Heart left ventricle (tissue), 16 donors: ENCODE measurements at places on chromosomes 13 and 19.

DNA sequence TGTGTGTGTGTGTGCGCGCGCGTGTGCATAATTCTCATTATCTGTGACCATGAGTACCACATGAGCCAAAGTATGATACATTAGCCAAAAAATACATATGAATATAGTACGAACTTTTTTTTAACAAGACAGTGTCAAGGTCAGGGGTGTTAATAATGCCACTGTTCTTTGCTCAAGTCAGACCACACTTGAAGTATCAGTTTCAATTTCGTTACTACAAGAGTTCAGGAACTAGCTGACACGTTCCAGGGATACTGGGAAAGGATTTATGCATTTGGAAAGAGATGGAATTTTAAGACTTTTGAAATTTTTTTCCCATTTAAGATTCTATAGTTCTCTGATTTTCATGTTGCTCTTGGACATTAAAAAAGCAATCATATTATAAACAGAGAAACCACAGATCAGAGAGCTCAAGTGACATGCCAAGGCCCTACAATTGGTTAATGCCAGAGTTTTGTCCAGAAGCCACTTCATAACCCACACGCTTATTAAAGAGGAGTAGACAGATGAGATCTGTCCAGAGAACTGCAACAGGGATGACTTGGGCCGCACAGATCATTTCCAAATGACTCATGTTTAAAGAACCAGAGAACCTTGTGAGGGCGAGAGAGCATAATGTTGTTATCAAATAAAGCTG is 718.8 kb upstream of the SGCG start:
- no peak for DNase-seq

DNA sequence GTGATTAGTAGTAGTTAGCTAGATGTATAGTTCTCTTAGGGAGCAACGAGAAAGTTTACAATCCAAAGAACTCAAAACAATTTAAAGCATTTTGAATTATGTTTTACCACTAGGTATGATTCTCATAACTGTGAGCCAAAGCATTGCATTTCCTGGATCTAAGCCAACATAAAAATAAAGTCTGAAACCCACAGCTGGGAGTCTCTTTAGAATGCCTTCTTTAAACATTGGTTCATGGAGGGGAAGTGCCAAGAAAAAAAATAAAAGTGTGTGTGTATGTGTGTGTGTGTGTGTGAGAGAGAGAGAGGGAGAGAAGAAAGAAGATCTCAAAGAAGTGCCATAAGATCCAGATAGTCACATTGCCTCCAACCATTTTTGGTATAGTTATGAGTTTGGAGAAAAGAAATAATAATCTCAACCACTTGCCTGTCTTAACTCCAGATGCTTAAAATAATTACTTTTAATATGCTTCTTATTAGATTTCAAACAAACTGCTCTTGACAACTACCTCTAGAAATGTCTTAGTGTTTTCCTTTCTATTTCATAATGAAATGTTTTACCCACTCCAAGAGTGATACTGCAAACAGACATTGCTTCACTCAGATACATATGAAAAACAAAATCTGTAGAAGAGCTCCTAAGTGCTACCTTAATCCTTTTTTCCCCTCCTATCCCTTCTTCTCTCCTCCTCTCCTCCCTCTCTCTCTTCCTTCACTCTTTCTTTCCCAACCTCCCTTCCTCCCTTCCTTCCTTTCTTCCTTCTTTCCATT is 554.1 kb downstream of the KCTD12 start:
- no peak for DNase-seq

DNA sequence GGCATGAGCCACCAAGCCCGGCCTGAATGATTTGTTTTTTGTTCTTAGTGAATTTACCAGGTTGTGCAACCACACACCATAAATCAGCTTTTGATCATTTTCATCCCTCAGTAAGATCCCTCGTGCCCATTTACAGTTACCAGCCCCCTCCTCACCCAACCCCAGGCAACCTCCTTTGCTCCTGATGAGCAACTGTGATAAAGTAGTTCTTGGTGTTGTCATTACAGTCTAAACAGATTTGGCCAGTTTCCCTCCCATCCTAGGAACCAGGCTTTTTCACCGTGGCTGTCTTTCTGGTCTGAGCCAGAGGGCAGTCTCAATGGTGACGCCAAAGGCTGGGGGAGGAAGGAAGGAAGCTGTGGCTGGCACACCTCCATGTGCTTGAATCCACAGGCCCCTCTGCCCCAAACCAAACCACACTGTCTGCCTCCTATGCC is 61.2 kb upstream of the WDFY2 start:
- DNase-seq: no peak

GRCh38 chr13:75153834-75154233 is 328.1 kb downstream of the TBC1D4 start:
- DNase-seq: no peak

DNA sequence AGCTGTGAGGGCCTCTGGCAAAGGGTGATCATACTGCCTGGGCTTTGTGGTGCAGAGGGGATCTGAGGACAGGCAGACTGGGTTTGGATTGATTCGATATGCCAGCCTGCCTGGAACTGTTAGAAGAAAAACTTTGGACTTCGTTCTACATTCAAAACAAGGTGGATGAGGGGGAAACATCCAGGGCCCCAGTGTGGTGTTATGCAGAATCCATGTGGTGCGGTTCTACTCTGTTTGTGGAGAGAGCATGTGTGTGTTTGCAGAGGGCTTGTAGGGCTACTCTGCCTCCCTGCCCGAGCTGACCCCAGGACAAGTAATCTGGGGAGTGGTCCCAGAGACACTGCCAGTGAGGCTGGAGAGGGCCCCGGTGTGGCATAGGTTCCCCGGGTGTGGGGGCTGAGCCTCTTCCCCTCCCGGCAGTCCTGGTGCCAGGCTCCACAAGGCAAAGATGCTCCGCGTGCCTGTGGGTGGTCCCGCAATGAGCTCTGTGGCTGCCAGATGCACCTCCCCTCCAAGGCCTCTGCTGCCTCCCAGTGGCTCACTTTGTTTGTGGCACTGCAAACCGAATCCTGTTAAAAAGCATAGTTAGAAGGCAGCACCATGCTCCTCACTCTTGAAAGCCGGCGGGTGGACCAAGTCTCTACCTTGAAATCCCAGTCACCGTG is 22.3 kb upstream of the TFDP1 start:
- peak; percentile 54 for DNase-seq
